ENCODE measurements at places on chromosomes 4 and X.

DNA sequence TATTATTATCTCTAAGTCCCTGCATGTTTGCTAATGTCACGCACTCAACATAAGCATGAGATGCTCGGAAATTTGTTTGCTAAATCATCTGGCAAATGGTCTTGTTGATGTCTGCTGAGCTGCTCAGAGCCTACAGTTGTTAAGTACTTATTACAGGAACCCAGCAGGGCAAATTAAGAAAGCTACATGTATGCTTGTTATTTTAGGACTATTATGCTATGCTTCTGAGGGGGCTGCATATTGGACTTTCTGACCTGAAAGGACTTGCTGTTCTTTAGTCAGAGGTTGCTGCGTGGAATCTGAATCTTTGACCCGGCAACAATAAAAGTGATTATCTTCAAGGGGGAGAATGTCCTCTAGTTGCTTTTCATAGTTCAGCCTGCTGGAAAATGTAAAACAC, 36.3 kb upstream of the TENM3 start:
- no peak for DNase-seq

GRCh38 chrX:136880003-136880451, 498 bp downstream of the RBMX start:
- DNase-seq: no peak

GRCh38 chr4:159608436-159608835, 505.6 kb downstream of the RAPGEF2 start:
- no peak for DNase-seq

GRCh38 chrX:2398064-2398656, 102.6 kb downstream of the DHRSX start:
- DNase-seq: no peak

DNA sequence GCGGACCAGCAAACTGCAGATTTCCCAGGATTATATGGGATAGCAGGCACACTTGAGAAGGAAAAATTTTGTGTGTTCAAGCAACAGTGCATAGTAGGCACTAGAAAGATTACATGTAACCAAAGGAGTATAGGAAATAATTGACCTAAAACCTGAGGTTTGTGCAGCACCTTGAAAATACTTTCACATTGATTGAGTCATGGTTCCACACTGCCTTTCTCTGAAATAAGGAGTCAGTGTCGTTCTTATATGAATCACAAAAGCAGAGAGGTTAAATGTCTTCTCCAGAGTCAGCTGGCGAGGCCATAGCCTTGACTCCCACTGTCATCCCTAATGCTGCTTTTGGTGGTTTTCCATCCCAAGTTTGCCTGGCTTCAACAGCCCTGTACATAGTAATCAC, 138.9 kb downstream of the SOWAHB start:
- no peak for DNase-seq

DNA sequence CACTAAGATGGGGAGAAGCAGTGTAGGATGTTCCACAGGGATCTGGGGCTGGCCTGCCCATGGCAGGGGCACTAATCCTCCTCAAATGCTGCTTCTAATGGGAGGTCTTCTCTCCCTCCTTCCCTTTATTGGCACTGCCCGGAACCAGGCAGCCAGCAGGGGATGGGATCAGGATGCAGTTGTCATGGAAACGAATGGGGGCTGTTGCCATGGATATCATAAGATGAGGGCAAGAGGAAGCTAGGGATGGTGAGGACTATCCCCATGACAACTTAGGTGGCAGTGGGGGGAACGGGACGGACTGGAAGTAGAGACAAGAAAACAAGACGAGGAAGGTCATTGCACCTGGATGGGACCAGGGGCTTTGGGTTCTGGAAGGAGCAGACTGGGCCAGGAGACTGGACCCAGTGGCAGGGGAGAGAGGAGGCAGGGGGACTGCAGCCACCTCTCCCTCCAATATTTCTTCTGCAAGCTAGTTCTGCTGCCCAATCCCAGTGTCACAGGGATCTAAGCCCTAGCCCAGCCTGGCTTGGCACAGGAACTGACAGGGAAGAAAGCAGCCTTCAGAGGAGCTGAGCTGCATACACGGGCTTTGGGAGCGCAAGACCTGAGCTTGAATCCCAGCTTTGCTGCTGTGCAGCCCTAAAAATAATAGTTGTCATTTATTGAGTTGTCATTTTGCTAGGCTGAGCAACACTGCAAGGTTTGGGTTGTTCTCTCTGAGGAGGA, 19.0 kb downstream of the IQSEC2 start:
- DNase-seq: no peak

- DNase-seq: no peak
These were observed 12.8 kb downstream of the AFF1 start for GRCh38 chr4:86947501-86948120.

DNA sequence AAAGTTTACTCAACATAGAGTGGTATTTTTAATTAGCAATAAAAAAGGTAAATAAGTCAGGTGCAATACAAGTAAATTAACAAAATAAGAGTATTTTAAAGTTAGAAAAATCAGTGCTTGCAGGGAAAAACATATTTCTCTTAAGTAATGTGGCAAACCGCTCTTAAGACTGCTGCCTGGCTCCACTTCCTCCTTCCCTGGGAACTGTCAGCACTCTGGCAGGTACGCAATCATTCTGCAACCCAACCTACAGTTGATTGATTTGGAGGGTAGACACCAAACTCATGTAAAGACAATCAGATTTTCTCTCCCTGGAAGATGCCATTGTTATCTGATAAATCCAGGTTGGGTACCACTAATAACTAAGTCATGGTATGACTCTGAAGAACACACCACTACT, 63.9 kb downstream of the PPP3CA start:
- no peak for DNase-seq

DNA sequence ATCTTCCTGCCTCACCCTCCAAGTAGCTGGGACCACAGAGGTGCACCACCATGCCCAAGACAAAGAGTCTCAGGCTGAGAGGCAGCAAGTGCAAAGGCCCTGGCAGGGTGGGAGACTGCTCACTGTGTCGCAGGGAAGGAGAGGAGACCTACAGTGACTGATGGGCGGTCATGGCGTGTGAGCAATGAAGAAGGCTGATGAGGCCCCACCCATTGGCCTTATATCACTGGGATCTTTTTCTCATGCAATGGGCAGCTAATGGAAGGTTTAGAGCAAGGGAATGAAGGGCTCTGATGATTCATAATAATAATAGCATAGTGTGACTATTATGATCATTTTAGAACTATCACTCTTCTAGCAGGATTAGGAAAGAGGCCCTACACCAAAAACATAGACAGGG, 20.9 kb downstream of the FAM9C start:
- no peak for DNase-seq

- DNase-seq: no peak
These were observed 78.7 kb downstream of the ANAPC10 start for GRCh38 chr4:145019346-145019745.

GRCh38 chrX:154653048-154653401, 354 bp downstream of the CTAG2 start:
- DNase-seq: no peak

GRCh38 chr4:121778991-121779628, 14.1 kb upstream of the SMIM43 start:
- no peak for DNase-seq

- DNase-seq: no peak
These were observed 899.3 kb downstream of the STIM2 start for GRCh38 chr4:27759611-27760575.

GRCh38 chr4:5096261-5096660, 45.0 kb downstream of the STK32B start:
- DNase-seq: no peak

DNA sequence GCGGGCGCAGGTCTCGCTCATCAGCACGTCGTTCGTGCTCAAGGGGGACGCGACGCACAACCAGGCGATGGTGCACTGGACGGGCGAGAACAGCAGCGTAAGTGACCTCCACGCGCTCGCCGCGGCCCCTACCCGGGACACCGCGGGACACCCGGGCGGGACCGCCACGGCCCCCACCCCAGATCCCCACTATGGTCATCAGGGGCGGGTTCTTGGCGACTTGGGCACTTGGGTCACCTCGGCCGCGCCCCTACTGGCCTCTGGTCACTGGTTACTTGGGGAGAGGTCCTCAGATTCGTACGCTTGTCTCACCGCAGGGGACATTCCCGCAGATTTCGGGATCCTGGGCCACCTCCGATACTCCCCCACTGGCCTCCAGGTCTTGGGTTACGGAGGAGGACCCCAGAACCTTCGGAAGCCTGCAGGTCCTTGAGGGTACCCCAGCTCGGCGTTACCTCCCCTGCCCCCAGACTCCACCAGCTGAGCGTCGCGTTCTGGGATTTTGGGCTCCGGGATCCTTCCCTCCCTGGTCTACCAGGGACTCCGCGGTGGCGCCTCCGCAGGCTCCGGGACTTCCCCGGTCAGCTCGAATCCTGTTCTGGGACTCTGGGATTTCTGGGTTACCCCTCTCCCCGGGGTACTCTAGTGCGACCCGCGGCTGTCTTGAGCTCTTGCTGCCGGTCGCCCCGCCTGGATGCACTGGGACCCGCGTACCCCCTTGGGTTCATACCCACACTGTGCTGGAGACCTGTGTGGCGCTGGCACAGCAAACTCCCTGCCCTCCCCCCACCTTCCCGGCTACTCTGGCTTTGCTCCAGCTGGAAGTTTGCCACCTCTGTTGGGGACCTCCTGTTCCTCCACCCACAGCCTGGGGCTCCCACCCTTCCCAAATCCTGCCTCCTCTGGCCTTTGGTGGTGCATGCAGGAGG, 956 bp downstream of the SORCS2 start:
- no peak for DNase-seq

- peak; percentile 36 for DNase-seq
These were observed 2.1 kb downstream of the ELOVL6 start for GRCh38 chr4:110196206-110196870.

DNA sequence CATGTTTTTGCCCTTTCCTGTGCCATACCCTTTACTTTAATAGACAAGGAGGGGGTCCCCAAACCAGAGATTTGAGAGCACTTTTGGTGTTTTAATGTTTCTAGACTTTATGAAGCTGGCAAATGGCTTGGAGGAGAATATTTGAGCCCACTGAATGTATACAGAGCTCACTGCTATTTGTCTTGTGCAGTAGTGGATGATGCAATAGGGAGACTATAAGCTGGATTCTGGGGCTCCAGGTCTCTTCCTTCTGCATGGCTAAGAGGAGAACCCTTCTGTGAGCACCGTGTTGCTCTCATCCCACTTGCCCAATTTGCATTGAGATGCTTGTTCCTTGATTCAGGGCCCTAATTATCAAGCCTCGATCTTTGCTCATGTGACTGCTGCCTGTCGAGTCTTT, 8.9 kb upstream of the PUDP start:
- no peak for DNase-seq

DNA sequence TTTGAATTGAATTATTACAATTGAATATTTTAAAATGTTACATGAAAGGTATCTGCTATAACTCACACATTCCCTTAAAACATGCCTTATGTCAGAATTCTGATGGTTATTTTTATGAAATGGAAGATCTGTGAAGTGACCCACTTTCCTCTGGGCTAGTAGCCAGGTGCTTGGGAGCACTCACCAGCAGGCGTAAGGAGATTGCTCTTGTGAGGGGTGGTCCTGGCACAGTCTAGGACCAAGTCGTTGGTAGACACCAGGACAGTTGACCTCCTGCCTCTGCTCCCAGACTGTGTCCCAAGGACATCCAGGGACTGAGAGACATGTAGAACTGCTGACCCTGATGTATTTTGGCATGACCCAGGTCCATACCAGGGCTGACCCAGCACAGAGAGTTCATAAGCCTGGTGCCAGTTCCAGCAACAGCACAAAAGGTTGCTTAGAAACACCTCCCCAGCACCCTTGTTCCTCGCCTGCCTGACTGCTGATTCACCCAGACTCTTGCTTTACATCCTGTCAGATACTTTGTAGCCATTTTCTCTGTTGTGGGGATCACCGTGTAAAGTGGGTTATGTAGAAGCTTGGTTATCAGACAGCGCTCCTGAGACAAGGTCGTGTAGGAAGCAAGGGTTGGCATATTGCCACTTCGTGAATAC, 48.5 kb downstream of the NELFA start:
- no peak for DNase-seq

- DNase-seq: no peak
These were observed 631.6 kb downstream of the TECRL start for GRCh38 chr4:63777601-63778000.

DNA sequence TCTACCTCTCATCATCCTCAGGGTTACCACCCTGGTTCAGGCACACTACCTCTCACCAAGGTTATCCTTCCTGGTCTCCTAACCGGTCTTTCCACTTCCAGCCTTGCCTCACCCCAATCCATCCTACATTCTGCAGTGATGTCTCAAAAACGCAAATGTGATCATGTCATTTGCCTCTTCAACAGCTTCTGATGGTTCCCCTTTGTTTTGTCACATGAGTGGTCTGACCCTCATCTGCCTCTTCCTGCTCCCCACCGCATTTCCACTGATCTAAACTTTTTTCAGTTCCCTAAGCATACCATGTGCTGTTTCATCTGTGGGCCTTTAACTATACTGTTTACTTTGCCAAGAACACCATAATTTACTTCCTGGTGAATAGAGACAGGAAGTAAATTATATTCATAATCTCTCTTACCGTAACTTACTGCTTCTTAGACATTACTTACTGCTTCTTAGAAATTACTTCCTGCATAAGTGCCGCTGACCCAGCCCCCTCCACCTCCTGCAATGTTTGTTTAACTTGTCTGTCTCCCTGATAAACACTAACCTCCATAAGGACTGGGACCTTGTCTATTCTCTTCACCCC, 27.1 kb upstream of the NSUN7 start:
- no peak for DNase-seq

DNA sequence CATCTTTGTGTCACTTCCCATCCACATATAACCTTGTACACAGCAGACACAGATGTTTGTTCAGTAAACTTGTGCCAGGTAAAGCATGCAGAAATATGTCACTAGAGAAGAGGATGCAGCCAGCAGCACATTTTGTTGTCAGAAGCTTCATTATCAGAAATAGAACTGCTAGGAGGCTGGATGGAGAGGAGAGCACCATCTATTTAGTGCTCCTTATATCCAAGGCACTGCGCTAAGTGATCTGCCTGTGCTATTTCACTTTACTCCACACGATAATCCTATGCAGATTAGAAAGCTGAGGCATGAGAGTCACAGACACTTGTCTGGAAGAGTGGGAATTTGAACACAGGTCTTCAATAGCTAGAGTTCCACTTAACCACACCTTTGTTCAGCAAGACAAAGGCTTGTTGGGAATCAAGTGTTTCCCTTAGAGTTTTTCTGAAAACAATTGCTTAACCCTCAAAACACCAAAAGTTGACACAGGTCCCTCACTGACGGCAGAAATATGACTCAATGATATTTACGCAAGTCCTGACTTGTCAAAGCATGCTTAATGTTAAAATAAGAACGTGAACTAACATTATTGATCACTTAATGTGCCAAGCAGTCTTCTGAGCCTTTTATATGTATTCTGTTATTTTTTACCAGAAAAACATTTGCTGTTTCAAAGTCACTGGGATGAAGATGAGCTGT, 1.2 kb upstream of the QDPR start:
- DNase-seq: no peak

- peak; percentile 43 for DNase-seq
These were observed 1017.2 kb downstream of the PCDH7 start for GRCh38 chr4:31737419-31737818.

DNA sequence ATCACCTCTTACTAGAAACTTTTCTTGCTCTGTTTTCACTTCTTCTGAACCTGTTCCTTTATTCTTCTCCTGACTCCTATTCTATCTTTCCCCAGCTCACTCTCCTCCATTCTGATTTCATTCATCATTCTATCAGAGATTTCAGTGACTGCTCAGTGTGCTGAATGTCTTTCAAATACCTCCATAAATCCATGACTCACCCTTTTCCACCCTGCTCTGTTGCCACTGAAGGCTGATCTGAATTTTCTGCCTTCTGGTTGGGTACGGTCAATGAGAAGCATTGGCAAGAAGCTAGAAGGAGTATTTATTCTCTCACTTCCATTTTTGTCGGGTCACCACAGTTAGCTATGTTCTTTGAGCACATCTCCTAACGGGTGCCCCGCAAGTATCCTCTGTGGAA, 265.9 kb downstream of the CBLL2 start:
- no peak for DNase-seq

- no peak for DNase-seq
These were observed 34.5 kb upstream of the NKRF start for GRCh38 chrX:119640731-119641170.

Measured in GF-D8 (cell line).